GM12865 (cell line): ENCODE measurements at places on chromosomes 7 and 10.

- no peak for DNase-seq
Measured at GRCh38 chr10:132987671-132988571, 45.6 kb upstream of the CFAP46 start.

GRCh38 chr10:109883859-109884771 is 39.2 kb downstream of the XPNPEP1 start:
- peak; percentile 78 for DNase-seq

DNA sequence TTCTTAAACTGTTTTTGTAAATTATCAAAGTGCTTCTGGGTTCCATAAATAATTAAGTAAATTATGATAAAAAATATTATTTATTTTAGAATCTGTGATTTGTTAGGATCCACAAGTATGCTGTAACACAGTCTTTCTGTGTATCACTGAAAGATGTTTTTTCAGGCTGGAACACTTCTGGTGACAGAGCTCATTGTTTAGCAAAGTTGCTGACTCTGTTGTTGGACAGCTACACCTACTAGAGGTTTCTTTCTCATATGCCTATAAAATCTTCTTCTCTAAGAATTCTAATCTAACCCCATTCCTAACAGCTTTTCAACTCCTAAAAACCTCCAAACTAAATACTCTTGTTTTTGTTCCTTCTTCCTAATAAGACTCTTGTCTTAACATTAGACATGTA is 176.8 kb downstream of the THSD7A start:
- DNase-seq = no peak

- no peak for DNase-seq
Measured at GRCh38 chr10:27192284-27192683, 37.1 kb downstream of the MASTL start.

- DNase-seq = peak; percentile 82
Measured at GRCh38 chr7:28853834-28854749, 104.0 kb downstream of the TRIL start.

- no peak for DNase-seq
Measured at GRCh38 chr7:28503396-28503795, 91.1 kb downstream of the CREB5 start.

DNA sequence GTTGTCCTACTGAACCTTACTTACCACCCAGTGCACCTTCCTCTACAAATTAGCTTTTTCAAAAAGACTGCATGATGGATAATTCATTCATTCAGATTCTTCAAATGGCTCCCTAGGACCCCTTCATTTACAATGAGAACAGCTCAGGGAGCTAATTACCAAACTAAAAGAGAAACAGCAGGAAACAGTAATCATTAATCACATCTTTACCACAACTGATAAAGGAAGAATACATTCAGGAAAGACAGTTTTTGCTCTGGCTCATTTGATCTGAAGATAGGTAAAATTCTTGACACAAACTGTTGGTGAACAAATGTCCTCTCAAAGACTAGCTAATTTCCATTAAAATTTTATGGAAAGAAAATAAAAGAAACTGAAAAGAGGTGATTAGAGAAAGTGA is 1652.7 kb upstream of the LRRTM3 start:
- no peak for DNase-seq

- peak; percentile 49 for DNase-seq
Measured at GRCh38 chr10:69407621-69408301, 9.0 kb downstream of the TACR2 start.

- peak; percentile 76 for DNase-seq
Measured at GRCh38 chr7:8386926-8387550, 46.4 kb upstream of the NXPH1 start.

DNA sequence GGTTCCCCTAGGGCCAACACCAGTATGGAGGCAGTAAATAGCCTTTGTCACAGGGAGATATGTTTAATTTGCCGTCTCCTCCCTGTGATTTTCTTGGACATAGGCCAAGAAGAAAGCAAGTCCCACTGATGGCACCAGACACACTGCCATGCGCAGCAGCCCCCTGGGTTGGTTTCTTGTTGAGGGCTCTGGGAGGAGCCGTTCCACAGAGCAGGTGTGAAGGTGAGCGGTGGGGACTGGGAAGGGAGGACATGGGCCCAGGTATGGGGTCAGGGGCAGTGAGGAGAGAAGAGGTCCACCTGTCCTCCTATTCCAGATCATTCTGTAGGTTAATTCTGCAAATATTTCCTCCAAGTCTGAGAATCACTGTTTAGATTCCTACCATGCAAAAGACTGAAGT is 376.1 kb downstream of the PLXNA4 start:
- no peak for DNase-seq

- no peak for DNase-seq
Measured at GRCh38 chr10:125633517-125633999, 49.4 kb downstream of the TEX36 start.

GRCh38 chr7:9719303-9719702 is 1254.4 kb upstream of the PHF14 start:
- DNase-seq = no peak

DNA sequence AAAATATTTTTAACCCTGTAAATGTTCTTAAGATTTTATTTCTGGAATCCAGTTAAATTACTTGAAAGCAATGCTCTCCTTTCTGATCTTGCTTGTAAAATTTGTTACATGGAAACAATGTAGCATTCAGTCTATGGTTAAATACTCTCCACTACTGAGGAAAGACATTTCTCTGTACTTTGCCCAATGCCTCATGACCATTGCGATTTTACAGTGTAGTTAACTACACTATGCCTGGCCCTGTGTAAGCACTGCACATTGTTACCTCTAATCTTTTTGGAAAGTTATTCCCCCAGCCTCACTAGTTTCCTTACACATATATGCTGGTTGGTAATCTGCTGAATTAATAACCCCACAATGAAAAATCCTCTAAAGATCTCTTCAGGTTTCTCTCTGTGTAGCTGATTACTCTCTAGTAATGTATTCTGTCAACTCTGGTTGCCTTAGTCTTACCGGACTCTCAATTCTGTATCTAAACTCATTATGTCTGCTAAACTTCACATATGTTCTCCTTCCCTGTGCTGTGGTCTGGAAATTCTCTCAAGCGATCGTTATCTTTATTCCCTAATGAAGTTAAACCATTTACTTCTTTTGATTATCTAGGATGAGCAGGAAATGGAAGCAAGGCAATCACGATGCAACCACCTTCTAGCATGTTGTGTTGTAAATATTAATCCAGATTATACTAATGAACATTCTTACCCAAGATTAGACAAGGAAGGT is 58.7 kb upstream of the TMEM106B start:
- no peak for DNase-seq

DNA sequence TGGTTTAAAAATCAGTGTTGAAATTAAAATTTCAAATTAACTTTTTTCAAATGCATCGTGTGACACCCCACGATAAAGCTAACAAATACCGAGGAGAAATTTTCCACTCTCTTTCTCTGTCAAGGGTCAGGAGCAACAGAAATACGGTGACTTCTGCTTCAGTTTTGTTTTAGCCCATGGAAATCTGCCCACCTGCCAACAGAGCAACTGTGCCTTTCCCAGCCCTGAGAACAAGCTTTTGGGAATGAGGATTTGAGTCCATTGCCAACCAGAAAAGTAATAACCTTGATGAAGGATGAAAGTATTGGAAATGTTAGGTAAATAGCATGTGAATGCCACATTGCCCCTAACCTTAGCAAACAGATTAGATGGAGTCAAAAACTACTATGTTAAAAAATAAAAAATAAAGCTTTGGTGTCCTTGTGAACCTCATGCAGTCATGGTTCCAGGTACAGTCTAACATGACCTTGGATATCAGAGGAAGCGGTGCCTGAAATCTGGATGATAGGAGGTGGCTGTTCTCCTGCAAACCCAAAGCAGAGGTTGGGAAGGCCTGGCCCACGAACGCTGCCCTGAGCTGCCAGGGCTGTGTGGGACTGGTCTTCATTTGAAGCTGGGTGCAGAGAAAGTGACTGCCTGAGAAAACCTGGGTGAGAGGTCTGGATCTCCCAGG is 296.8 kb downstream of the ELMO1 start:
- no peak for DNase-seq

GRCh38 chr10:1094112-1095057 is 38.2 kb downstream of the WDR37 start:
- peak; percentile 16 for DNase-seq
